Fibroblast of skin of back (primary cell): ENCODE measurements at places on chromosomes 11 and 22.
A peak's percentile ranks its signal among the peaks of the same experiment; 100 is the strongest.

GRCh38 chr11:87176044-87176443 lies 138.3 kb downstream of the TMEM135 start:
- peak; percentile 39 for DNase-seq

GRCh38 chr22:47891609-47892008 lies 1129.2 kb downstream of the TBC1D22A start:
- DNase-seq, result no peak

GRCh38 chr11:20621679-20622078 lies 22.3 kb downstream of the SLC6A5 start:
- DNase-seq, result no peak

DNA sequence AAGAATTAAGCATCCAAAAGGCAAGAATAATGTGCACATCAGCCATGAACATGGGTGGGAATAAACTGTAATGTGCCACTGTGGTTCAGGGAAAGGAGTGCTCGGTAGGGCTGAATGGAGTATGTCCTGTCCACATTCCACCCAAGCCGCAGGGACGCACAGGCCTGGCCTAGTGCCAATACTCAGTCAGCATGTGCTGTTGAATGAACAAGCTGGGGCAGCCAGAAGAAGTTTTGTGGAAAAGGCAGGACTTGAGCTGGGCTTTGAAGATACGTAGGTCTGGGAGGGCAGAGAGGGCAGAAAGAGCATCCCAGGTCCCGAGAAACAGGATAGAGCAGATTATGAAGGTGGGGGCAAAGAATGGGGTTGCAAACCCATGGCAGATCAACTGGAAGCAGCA lies 60.0 kb upstream of the PLET1 start:
- DNase-seq, result peak; percentile 90

- peak; percentile 36 for DNase-seq
Measured at GRCh38 chr22:45867118-45867905, 109.7 kb downstream of the WNT7B start.

DNA sequence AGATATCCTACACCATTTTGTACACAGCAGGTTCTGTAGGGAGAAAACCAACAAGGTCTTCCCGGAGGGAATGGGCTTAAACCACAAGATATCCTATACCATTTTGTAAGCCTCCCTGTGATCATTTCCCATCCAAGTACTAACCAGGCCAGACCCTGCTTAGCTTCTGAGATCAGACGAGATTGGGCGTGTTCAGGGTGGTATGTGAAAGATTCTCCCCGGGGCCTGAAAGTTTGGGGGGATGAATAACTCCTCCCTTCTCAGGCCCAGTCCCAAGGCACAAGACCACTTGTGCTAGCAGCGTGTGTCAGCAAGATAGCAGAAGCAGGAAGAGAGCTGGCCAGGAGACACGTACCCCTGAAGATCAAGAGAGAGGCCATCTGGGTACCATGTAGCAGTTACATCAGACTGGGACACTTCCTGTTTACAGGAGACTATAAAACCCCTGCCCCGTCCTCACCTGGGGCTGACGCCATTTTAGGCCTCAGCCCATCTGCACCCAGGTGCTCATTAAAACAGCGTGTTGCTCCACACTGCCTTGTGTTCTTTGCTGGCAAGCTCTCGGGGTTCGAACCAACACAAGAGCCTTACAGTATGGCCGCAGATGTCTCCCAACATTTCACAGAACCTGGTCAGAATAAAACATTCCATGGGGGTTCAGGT lies 17.3 kb downstream of the MIF start:
- DNase-seq, result no peak

GRCh38 chr11:26837154-26837553 lies 115.3 kb upstream of the SLC5A12 start:
- DNase-seq, result no peak

DNA sequence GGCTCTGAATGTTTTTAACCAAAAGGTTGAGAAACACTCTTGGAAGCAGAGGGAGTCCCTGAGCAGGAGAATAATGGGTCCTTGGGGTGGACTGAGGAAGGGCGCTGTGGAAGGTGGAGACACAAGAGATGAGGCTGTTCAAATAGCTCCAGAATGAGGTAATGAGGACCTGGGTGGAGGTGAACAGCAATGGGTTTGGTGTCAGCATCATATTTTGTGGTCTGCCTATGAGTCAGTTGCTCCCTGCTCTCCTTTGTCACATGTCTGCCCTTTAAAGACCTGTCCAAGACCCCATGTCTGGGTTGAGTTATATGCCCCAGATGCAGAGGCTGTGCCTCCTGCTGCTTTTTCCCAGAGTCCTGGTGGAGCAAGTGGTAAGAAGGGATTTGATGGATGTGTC lies 113.6 kb downstream of the BARX2 start:
- DNase-seq, result no peak

GRCh38 chr22:46518542-46519325 lies 18.7 kb downstream of the CELSR1 start:
- DNase-seq, result no peak

- no peak for DNase-seq
Measured at GRCh38 chr11:70063555-70063954, 14.6 kb upstream of the ANO1 start.

- no peak for DNase-seq
Measured at GRCh38 chr11:83852775-83853442, 566.7 kb upstream of the CCDC90B start.

DNA sequence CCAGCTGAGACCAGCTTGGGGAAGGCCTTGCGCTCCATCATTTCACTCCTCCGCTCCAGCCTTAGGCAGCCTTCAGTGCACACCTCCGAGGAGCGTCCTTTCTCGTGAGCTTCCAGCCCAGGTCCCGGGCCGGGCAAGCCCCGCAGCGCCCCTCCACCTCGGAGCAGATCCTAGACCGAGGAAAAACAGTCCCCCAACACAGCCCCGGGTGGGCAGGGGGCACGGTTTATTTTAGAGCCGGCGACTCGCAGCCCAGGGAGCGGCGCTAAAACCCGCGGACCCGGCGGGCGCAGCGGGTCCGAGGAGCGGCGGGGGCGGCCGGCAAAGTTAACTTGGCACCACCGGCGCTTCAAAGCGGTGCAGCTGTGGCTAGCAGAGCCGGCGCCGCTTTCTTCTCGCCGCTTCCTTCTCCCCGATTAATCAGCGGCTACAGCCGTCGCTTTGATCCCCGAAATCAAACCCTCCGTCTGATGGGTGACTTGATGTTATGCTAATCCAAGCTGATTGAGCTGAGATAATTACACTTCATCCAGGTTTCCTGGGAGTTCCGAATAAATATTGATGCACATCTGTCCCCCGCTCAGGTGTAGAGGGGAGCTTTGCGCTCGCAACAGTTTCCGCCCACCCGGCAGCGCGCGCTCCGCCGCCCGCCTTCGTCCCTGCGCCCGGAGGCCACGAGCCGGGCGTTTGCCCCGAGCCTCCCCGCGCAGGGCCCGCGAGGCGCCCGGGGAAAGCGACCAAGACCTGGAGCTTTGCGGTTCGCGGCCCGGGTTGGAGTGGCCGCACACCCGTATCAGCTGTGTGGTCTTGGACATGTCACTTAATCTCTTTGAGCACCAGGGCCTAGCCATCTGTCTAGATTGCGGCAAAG lies 192.7 kb downstream of the BUD13 start:
- DNase-seq, result no peak

DNA sequence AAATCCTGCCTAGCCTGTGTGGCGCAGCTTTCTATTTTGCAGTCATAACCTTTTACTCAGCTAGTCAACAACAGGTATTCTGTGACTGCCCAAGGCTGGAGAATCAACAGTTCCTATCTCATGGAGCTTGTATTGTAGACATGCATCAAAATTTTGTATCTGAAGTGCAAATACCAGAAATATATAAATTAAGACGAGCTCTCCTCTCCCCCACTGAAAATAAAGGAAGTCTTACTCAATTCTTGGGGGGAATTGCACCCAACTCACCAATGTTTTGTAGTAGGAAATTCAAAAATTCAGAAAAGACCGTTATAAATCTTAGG lies 153.4 kb downstream of the NCAM1 start:
- no peak for DNase-seq

DNA sequence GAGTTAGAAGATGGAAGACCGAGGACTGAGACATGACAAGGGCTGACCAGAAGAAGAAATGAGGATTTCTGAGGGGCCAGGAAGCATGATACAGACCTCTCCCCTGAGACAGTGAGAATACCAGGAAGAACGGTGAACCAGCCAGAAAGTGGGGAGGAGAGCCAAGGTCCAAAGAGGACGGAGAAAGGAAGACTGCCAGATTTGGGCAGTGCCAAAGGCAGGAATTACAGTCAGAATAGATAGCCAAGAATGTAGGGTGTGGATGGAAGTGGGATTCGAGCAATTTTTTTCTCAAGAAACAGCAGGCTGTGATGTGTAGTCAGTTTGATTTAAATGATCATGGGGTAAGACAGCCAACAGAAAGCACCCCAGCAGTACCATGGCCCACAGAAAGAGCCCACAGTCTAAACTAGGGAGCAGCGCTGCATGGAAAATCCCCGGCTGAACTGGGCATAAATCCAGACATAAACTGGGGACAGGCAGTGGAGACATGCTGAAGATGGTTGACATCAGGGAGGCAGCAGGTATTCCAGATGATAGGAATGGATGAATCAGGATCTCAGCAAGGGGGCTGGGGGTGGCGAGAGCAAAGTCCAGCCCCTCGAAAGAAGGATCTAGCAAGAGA lies 67.3 kb upstream of the BARX2 start:
- DNase-seq, result no peak

DNA sequence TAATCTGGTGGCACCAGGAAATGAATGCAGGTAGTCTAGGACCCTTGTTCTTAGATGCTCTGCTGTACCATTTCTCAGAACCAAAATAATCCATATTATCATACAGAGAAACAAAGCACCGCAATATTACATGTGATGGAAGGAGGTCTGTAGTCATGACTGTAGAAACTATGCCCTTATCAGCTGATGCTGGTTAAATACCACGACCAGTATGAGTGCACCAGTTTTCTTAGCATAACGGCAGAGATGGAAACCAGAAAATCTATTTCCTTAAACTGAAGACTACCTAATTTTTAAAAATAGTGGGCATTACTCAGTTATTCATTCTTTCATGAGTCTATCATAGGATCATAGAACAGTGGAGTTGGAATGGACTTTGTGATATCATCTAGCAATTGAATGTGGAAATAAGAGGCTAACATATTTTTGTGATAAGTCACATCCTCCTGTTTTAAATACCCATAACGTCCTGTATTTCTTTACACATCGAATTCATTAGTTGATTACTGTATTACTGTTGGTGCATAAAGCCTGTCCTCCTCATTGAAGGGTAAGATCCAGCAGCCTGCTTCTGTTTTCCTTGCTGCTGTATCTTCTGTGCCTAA lies 15.1 kb downstream of the JHY start:
- peak; percentile 72 for DNase-seq

- no peak for DNase-seq
Measured at GRCh38 chr22:43996981-43997265, 27.2 kb upstream of the PARVB start.

DNA sequence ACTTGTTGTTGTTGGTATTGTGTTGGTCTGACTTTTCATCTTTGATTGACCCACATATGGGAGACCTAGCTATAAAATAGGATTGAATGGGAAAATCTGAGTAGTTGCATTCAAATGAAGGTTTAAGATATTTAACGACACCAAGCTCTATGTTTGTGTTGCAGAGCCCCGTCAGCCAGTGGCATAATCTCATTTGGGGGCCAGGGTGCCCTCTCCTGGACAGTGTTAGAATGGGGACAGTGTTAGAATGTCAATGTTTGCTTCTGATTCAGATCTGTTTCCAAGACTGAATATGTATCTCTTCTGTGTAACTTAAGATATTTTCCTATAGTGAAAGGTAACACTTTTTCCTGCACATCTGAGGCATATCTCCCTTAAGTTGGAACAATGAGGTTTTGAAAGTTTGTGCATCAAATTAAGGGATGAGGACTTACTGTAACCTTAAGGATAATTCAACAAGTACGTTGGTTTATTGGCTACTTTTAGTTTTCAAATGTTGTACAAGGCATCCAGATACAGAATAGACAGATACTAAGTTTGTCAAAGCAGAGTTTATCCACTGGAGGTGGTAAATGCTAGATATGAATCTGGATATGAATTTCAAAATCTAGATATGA lies 5.3 kb upstream of the OR52M1 start:
- peak; percentile 18 for DNase-seq

DNA sequence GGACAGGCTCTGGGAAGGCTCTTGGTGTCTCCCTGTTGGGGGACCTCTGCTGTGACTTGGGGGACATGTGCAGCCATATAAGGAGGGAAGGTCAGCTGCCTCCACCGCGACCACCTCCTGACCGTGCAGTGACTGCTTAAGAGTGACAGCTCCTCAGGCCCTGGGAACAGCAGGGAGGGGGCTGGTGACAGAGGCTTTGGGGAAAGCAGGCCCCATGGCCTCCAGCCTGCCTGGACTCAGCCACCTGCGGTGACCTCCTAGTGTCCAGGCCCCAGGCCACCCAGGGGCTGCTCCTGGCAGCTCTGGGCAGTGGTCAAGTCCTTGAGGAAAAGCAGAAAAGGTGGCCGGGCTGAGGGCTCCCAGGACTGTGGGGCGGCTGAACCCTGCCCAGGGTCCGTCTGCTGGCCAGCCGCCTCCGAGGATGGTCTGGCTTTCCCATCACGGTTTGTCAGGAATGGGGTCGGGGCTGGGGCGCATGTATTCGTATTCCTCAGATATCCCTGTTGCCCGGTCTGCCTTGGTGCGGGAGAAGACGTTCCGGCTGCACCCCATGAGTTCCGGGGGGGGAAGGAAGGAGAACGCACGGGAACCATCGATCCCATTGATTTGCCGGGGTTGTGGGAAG lies 96.8 kb downstream of the WNT7B start:
- DNase-seq, result no peak

- peak; percentile 64 for DNase-seq
Measured at GRCh38 chr11:48001438-48002021, 21.2 kb downstream of the PTPRJ start.

- no peak for DNase-seq
Measured at GRCh38 chr11:125933030-125933813, 12.6 kb upstream of the VSIG10L2 start.

DNA sequence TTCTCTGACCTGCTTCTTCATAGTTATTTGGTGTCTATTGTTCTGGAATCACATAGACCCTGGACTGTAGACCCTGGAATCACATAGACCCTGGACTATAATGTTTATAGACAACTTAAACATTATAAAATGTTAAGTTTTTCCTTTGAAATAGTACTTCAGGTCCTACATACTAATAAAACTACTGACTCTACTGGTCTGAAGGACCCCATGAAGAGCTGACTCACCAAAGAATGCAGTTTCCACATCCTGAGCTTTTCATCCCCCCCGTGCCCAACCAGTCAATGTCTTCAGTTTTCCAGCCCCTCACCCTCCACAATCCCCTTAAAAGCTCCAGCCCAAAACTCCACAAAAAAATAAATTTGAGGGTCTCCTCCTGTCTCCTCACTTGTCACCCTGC lies 6.6 kb upstream of the PLEKHA7 start:
- DNase-seq, result peak; percentile 17

DNA sequence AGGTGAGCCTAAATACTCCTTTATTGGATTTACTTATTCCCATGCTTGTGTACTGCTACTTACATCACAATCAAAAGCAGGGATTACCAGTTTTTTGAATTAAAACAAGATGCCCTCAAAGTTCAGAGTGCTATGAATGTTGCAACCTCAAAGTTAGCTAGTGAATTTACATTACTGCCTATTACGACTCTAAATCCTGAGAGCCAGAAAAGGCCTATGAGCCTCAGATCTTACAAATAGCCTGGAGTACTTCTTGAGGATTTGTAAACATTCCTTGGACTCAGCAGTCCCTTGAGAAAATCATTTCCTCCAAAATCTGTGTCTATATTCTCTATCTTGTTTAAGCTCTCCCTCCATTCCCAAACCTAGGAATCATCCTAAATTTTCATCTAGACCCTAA lies 25.5 kb downstream of the CHORDC1 start:
- no peak for DNase-seq

- DNase-seq, result no peak
Measured at GRCh38 chr11:225734-226453, 10.2 kb downstream of the SIRT3 start.
